ENCODE measurements at places on chromosomes 6 and 20. TPM values are rescaled to one million over a fixed set of nuclear protein-coding genes. Genes with fewer than 3 reads are reported as not detected.

BPIFB1 gene
- not detected for total RNA-seq

FAM83C gene
- 0.49 TPM for total RNA-seq

GTSF1L gene
- total RNA-seq: not detected

BTNL2 gene
- not detected for total RNA-seq

SLC22A2 gene
- total RNA-seq: 0.18 TPM
